Hypothalamus (tissue), 51 donors: ENCODE measurements at places on chromosomes 6 and 20.

GRCh38 chr20:9122571-9122970, 53.7 kb downstream of the PLCB4 start:
- DNase-seq, result no peak

DNA sequence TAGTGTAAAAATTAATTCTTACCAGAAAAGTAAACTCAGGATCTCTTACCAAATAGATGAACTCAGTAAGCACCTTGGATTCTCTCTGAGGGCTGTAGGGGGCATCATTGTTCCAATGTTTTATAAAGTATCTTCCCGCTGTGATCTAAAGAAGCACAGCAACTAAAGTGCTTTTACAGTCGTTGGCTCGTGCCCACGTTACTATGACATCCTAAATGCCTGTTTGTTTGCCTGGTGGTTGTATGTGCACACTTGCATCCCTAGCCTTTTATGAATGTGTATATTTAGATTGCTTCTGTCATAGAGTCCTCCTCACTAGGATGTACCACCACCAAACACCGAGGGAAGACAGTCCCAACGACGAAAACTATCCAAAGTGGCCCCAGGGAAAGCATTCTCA, 34.5 kb downstream of the SLX4IP start:
- DNase-seq, result peak; percentile 17

- DNase-seq, result no peak
These were observed 70.4 kb downstream of the EFCAB8 start for GRCh38 chr20:32929162-32929561.

DNA sequence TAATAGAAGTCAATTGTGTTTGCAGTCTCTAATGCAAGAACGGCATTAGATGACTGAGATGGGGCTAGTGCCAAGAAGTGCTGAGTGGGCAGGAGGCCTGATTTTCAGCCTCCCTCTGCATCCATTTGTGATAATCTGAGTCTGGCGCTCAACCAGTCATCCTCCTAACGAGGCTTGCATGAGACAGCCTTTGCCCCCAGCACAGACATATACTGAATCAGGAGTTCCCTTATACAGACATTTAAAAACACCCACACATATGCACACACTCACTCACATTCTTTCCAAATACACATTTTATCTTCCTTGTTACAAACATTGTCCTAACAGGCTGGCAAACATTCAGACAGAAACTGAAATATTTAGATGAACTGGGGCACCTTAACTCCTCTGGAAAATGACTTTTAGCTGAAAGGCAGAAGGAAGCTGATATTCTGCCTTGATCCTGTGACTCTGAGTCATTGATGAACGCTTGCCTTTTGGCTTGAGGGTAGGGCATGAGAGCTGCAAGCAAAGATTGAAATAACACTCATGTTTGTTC, 562.3 kb downstream of the DHX35 start:
- no peak for DNase-seq

DNA sequence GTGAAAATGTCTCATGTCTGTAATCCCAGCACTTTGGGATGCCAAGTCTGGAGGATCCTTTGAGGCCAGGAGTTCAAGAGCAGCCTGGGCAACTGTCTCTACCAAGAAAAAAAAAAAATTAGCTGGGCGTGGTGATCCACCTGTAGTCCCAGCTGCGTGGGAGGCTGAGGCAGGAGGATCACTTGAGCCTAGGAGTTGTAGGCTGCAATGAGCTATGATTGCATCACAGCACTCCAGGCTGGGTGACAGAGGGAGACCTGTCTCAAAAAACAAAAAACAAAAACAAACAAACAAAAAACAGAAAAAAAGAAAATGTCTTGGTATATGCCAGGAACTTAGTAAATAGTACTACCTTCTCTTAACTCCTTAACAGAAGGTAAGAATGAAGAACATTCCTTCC, 31.4 kb upstream of the TMEM14A start:
- DNase-seq, result no peak

DNA sequence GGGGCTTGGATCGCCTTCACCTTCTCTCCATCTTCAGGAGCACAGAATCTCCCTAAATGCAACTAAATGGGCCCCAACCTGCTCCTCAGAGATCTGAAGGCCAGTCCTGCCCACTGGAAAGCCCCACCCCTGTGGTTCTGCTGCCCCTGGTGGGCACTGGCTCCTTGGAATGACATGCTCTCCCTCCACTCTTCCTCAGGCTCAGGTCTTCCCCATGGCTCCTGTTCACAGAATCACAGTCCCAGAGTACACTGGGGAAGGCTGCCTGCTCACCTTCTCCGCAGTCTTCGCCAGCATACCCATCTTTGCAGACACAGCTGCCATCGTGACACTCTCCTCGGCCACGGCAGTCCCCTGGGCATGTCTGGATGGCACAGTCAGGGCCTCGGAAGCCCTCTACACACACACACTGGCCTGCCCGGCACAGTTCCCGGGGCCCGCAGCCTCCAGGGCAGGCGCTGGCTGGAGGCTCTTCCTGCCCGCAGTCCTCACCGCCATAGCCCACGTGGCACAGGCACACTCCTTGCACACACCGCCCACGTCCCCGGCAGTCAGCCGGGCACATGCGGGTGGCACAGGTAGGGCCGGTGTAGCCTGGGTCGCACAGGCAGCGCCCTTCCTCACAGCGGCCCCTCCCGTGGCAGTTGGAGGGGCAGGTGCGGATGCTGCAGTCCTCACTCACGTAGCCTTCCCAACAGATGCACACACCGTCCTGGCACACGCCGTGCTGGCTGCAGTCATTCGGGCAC, 13.6 kb downstream of the TNXB start:
- DNase-seq, result no peak

GRCh38 chr6:141464896-141465295, 667.8 kb upstream of the GJE1 start:
- no peak for DNase-seq

GRCh38 chr20:47620808-47621805, 119.4 kb downstream of the NCOA3 start:
- DNase-seq, result peak; percentile 15

GRCh38 chr20:58224097-58224496, 4.4 kb downstream of the ANKRD60 start:
- no peak for DNase-seq

- no peak for DNase-seq
These were observed 592.0 kb upstream of the FLRT3 start for GRCh38 chr20:14929388-14929787.

DNA sequence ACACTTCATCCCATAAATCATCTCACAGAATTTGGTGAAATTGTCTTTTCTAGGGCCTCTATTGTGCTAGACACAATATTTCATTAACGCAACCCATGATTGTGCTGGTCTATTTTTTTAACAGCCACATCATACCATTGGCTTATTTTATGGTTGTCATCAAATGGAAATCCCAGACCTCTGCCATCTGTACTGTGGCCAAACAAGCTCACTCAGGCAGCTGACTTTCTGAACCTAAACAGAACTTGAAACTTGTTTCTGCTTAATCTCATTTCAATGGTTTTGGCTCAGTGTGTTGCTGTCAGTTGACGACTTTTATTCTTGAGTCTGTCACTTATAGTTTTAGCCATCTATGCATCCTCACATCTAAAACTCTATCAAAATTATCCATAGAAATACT, 111.8 kb downstream of the HAO1 start:
- no peak for DNase-seq

- DNase-seq, result no peak
These were observed 45.4 kb downstream of the CDH4 start for GRCh38 chr20:61297491-61297890.

DNA sequence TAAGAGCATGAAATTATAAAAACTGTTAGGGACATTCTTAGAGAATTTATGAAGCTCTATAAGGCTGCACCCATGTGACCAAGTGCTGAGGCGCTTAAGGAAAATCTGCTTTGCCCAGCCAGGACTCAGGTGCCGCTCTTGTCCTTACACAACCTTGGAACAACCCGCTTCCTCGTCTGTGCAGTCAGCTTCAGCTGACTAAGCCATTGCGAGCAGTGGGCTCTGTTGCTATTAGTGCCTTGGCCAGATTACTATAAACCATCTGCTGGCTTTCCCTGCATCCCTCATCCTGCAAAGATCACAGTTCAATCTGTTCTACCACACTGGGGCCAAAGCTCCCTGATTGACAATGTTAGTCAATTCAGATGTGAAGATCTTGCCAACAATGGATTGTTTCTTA, 89.1 kb upstream of the E2F3 start:
- no peak for DNase-seq

- no peak for DNase-seq
These were observed 31.3 kb downstream of the ANKRD60 start for GRCh38 chr20:58197185-58197469.

- DNase-seq, result no peak
These were observed 2.1 kb downstream of the SCUBE3 start for GRCh38 chr6:35215665-35216411.

GRCh38 chr20:16313917-16314316, 259.3 kb downstream of the KIF16B start:
- DNase-seq, result no peak

DNA sequence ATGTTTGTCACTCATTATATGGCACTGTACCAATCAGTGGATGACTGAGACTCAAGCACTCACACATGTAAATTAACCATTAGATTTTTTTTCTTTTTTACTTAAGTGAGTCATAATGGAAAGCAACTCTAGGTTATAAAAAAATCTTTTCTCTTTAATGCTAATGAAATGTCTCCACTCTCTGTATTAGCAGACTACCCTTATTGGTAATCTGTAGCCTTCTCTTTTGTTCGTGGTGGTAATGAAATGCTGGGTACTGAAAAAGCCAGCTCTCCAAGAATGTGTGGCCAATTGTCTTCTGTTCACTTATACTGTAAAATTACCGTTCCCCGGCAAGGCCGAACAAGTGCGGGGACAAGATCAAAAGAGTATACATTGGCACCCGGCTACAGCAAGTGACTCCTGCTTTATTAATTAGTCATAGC, 69.0 kb downstream of the AFG1L start:
- no peak for DNase-seq

DNA sequence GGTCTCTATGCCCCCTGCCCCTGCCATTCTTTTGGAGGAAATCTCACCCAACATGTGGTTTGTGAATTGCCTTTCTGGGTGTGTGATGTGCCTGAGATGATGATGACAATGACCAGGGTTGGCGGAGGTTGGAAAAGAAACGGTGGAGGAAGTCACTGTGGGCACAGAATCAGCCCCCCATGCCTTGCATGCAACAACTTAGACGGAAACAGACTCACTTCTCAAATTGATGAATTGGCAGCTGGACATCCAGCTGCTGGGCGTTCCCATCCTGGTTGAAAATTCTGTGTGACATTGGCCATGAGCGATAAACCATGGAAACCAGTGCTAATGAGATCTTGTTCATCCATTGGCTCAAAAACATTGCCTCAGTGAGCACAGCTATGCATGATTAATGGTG, 95.8 kb upstream of the LY86 start:
- no peak for DNase-seq

- DNase-seq, result no peak
These were observed 341.6 kb downstream of the NRN1 start for GRCh38 chr6:5665173-5665572.

GRCh38 chr6:69122407-69122773, 487.3 kb downstream of the ADGRB3 start:
- DNase-seq, result no peak

- peak; percentile 7 for DNase-seq
These were observed 107.5 kb downstream of the FAXC start for GRCh38 chr6:99241905-99242534.

DNA sequence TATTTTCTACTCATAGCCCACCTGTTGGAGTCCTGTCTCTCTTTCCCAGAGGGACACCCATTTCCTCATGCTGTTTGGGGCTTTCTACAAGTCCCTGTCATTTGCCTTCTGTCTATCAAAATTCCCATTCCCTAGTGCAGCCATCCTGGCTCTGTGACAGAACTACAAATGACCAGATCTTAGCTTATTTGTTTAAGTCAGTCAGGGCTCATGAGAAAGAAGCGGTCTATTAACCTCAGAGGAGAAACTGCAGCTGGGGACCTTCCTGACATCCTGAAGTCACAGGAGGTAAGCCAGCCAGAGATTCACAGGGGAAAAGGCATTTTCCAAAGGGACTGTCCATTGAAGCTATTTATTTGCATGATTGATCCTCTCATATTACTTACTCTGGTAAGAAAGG, 1.7 kb upstream of the COL9A1 start:
- DNase-seq, result no peak

DNA sequence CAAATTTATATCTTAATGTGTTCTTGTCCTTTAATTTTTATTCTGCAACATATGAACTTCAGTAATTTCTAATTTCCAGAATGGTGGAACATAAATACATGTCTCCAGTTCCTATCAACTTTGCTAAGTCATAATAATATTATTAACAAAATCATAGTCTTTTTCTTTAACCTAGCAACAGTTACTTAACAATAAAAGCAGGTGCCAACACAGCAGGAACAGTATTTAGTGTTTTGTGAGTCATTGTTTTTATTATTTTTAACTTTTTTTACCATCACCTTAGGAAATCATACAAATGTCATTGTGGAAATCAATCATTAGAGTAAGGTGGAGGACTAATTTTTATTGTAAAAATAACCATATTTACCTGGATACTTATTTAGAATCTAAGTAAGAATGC, 133.5 kb downstream of the PLCB1 start:
- no peak for DNase-seq

GRCh38 chr6:3165631-3166534, 8.5 kb upstream of the TUBB2A start:
- DNase-seq, result no peak

DNA sequence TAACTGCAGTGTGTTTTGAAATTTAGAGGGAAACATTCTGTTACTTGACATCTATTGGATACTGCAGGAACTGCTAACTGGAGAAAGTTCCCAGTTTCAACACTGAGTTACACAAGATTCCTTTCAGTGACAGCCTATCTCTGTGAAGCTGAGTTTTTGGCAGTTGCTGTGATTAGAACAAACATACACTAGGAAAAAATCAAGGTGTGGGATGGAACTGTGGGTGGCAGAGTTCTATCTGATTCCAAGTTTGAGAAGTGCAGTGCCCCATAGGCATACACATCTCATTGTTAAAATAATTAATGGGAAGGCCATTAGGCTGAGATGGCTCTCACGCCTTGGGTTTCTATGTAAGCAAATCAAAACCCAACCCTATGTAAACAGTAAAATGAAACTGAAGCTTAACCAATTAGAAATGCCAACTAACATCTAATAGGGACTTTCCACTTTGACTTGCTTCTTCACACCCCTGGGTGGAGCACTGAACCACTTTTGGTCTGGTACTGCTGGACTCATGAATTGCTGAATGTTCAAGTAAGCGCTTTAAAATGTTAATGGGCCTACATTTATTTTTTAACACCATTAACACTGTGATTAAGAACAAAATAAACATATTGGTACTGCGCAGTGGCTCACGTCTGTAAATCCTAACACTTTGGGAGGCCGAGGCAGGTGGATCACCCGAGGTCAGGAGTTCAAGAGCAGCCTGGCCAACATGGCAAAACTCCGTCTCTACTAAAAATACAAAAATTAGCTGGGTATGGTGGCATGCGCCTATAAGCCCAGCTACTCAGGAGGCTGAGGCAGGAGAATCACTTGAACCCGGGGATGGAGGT, 55.2 kb upstream of the TBC1D7 start:
- DNase-seq, result no peak
